NCI-H446 (cell line): ENCODE measurements at places on chromosomes 11 and 22.

- no peak for DNase-seq
These were observed 6.2 kb upstream of the SREBF2 start for GRCh38 chr22:41826430-41827383.

DNA sequence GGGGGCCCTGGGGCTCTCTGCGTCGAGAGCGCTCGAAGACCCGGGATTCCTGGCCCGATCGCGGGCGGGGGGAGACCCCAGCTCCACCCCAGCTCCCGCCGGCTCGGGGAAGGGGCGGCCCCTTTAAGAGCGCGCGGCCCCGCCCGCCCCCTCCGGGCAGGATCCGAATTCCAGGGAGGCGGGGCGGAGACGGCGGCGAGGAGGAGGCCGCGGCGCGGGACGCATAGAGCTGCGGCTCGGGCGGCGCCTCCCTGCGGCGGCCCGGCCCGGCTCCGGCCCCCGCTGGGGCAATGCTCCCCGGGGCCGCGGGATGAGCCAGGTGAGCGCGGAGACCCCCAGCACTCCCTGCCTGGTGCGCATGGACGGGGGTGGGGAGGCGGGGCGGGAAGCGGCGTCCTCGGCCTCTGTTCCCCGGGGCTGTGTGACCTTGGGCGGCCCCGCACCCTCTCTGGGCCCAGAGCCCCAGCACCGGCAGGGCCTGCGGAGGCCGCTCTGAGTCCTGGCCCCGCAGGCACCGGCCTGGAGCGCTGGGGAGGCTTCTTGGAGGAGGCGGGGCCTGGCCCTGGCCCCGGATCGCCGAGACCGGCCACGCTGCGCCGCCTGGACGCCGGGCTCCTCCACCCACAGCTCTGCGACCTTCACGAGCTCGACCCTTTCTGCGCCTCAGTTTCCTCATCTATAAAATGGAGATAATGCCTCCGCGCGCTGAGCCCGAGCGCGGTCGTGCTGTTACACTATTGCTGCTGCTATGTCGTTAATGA lies 565 bp downstream of the GAS2L1 start:
- DNase-seq = peak; percentile 69

DNA sequence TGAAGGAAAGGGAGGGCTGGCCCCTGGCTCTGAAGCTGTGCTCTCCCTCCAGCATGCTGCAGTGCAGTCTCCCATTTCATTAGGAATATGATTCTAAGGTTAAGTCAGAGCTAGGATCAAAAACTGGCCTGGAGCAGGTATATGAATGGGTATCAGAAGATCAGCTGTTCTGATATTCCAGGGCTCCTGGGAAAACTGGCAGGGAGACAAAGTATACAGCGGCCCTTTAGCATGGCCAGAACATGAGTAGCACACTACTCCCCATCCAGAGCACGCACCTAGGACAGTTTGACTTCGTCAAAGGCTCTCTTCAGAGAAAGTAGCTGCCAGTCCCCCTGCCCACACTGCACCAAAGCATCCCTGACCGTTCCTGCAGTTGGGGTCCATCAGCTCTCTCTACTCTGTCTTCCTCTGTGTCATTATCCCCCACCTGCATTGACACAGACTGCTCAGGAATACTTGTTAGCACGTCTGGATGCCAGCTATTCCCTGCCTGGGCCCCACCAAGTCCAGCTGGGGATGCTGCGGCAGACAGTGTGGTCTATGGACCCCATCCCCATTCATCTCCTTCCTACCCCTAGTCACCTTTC lies 4.0 kb upstream of the FCHSD2 start:
- DNase-seq = no peak

DNA sequence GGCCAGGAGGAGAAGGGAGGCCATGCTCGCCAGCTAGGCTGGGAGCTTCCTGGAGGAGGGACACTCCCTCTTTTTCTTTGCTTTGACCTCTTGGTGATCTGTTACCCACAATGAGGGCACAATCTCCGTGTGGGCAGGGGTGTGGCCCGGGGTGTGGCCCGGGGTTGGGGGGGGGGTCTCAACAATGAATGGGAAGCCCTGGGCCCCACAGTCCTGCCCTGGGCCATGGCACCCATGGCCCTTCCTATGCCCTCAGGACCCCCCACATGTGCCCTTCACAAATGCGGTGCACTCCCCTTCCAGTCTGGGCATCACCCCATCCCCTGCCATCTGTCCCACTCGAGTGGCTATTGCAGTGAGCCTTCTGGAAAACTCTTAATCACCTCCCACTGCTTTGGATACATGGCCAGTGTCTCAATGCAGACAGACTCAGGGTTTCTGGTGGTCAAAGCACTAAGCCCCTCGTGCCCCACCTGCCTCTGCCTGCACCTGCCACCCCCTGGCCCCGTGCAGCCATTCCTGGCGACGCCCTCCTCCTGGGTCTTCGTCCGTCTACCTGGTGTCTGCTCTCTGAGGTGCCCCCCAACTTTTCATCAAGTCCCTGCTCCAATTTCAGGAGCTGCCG lies 611.3 kb downstream of the TBC1D22A start:
- no peak for DNase-seq

GRCh38 chr11:23041001-23041503 lies 180.8 kb upstream of the CCDC179 start:
- no peak for DNase-seq

DNA sequence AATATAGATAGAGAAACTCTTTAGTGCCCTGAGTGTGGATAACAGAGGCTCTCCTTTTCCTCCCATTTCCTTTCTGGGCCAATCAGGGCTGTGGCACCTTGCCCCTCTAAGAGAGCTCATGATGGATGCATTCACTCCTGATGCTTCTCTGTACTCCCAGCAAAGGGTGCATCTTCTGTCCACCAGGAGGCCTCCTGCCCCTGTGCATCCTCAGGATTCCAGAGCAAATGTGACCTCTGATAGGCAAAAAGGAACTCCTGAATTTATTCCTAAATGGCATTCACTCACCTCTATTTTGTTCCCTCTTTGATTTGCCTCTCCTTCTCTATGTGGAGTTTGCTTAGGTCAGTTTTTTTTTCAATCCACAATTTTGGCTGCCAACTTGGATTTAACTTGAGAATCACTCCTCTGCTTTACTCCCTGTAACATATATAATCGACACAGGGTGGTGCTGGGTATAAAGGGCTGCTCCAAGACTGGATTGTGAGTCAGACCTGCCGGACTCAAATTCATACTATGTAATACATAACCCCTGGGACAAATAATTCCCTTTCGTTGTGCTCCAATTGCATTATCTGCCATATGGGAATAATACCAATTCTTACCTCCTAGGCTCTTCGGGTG lies 1.1 kb upstream of the MRGPRX4 start:
- no peak for DNase-seq

- no peak for DNase-seq
These were observed 3.7 kb downstream of the NAGA start for GRCh38 chr22:42066937-42067336.

DNA sequence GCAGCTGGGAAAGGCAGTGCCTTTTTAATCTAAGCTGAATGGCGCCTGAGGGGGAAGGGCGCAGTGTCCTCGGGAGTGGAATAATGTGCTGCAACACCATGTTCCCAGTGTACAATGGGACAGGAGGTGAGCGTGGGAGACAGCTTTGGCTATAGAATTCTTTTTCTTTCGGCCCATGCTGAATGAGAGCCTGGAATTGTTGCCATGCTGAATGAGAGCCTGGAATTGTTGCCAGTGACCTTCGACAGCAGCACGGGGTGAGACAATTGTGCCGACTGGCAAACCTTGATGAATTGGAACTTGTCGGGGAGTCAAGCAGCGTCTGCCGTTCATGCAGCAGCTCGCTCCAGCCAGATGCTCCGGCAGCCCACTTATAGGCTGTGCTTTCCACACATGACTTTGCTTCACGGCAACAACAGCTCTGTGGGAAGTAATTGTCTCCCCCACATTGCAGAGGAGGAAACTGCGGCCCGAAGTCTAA lies 141.4 kb upstream of the E2F8 start:
- no peak for DNase-seq

DNA sequence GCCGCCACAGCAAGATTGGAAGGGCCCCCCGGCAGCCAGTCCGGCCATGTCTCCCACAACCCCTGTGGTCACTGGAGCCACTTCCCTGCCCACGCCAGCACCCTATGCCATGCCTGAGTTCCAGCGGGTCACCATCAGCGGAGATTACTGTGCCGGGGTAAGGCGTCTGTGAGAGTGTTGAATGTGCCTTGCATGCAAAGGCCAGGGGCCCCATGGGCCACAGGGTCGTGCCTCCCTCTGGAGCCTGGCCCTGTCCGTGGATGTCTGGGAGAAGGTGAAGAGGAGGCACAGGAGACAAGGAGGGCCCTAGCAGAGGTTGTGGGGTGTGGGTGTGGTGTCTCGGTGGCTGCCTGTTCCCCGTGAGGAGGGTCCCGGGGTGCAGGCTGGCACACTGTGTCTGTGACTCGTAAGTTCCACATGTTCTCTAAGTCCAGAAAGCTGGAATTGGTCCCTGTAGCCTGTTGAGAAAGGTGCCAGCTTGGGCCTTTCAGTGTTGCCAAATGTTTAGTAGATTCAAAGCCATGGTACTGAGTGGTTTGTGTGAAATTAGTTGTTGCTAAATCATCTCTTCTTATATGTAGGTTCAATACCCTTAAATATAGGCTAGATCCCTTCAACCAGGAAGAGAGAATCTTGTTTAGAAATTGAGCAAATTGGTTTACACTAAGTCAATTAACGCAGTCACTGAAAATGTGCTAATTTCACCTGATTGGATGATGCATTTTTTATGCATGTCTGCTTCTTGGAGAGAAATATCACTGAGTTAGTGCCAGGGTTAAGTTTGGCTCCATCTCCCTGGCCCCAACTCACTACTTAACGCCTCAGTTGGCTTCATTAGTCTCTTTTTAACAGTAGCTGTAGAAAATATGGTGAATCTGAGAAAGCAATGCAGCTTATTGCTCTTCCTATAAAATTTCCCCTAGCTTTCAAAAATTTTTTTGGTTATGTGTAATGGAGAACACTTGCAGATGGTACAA lies 23.8 kb downstream of the AMPD3 start:
- DNase-seq = peak; percentile 87

- DNase-seq = no peak
These were observed 153.9 kb upstream of the LRRC4C start for GRCh38 chr11:41613326-41613725.

DNA sequence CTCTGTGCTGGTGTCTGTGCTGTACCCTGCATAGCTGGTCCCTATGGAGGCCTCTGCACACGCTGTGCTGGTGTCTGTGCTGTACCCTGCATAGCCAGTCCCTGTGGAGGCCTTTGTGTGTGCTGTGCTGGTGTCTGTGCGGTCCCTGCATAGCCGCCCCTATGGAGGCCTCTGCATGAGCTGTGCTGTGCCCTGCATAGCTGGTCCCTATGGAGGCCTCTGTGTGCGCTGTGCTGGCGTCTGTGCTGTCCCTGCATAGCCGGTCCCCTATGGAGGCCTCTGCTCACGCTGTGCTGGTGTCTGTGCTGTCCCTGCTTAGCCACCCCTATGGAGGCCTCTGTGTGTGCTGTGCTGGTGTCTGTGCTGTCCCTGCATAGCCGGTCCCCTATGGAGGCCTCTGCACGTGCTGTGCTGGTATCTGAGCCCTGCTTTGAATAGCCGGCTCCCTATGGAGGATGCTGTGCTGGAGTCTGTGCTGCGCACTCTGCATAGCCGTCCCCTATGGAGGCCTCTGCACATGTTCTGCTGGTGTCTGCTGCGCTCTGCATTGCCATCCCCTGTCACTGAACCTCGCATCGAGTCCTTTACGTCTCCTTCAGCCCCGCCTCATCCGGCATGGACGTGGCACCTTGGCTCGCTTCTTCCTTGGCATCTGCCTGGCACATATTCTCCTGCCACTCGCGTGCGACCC lies 6.2 kb downstream of the NADSYN1 start:
- no peak for DNase-seq

GRCh38 chr11:57605028-57605420 lies 7.5 kb downstream of the SERPING1 start:
- no peak for DNase-seq

DNA sequence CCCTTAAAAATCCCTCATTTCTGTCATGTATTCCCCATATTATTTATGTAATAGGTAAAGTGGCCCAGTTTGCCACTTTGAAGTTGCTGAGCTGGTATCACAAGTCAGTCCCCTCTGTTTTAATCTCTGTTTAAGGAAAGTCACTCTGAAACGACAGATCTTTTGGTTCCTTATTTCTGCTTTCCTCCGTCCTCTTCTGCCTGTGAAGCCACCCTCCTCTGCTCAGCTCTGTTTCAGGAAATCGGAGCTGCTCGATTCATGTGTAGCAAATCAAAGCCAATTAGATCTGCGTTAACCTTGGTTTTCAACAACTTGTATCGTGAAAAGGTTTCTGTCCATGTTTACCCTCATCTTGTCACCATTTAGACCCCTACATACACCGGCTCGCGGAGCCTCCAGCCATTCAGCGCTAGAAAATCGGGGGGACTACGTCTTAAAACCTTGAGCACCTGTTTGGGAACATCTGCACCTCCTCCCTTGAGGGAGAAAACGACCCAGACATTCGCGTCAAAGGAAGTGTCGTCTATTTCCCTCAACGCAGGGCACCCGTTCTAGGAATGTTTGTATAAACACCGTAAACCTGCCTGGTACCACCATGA lies 576 bp upstream of the SC5D start:
- no peak for DNase-seq

GRCh38 chr11:9473408-9473807 lies 12.6 kb downstream of the ZNF143 start:
- no peak for DNase-seq

GRCh38 chr22:20721409-20722218 lies 52.3 kb upstream of the SERPIND1 start:
- no peak for DNase-seq

DNA sequence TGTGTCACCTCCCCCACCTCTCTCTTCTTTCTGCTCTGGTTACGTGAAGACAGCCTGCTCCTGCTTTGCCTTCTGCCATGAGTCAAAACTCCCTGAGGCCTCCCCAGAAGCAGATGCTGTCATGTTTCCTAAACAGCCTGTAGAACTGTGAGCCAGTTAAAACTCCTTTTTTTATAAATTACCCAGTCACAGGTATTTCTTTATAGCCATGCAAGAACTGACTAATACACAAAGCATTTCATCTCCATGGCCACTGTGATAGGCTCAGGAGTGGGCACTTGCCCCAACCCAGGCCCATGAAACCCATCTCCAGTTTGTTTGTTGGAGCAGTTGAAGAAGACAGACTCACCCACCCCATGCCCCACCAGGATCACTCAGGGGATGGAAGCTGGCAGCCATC lies 253.3 kb upstream of the ISX start:
- DNase-seq = no peak

GRCh38 chr11:8810540-8811301 lies 100.3 kb upstream of the AKIP1 start:
- DNase-seq = no peak

DNA sequence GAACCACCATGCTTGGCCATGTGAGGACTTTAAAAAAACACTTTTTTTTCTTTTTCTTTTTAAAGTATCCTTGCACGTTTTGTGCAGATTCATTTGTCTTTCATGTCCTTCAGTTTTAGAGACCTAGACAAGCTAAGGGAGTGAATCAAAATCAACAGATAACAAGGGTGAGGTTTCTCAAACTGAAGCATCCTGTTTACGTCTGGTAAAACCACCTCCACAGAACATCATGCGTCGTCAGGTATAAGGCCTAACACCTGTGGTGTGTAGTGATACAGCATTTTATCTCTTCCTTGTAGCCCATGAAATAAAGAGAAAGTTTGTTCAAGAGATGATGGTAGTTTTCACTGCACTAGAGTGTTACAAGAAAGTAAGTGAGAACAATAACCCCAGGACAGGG lies 26.3 kb upstream of the CSF2RB start:
- DNase-seq = no peak
